ENCODE measurements at places on chromosomes 1 and 21. TPM values are rescaled to one million over a fixed set of nuclear protein-coding genes. Genes with fewer than 3 reads are reported as not detected.

DNA sequence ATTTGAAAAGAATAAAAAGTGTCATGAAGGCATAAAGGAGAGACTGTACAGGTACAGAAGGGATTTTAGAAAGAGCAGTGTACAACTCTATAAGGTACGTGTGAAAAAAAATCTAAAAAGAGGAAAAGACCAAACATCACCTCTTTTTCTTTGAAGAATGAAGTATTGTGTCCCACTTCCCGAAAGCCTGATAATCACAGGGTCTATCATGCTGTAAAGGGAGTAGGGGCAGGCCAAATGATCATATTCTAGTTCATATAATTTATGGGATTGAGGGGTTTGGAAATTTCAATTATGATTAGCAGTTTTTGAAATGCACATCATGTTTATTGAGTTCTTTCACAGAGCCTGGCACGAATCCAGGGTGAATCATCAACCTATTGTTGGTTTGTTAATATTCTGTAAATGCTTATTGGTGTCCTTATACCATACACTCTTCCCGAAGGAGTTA, 910 bp upstream of the RERE start:
- DNase-seq = no peak

DNA sequence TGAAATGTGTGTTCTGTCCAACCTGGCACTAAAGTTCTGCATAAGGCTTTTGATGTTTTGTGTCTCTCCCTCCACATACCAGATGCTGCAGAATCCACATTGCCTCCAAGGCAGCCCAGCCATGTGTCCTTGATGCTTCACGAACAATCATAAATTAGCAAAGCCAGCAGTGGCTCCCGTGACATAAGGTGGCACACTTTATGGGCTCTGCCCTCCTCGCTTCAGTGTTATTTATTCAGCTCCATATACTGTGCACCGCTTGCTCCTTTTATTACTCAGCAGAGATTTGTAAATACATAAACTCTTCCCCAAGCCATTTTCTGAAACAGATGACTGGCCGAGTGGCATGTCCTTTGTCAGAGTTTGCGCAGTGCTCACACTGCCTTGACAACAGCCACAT, 112.8 kb upstream of the SLC35F3 start:
- no peak for DNase-seq

The OSBPL9 gene
- 136 TPM for total RNA-seq

GRCh38 chr21:31558189-31558961, 101.1 kb upstream of the SOD1 start:
- DNase-seq = no peak

The RNU1-4 gene
- total RNA-seq = under 0.01 TPM

The KDM5B gene
- 37.6 TPM for total RNA-seq

GRCh38 chr1:60436186-60436585, 362.6 kb upstream of the C1orf87 start:
- no peak for DNase-seq

The HRNR gene
- total RNA-seq = not detected

DNA sequence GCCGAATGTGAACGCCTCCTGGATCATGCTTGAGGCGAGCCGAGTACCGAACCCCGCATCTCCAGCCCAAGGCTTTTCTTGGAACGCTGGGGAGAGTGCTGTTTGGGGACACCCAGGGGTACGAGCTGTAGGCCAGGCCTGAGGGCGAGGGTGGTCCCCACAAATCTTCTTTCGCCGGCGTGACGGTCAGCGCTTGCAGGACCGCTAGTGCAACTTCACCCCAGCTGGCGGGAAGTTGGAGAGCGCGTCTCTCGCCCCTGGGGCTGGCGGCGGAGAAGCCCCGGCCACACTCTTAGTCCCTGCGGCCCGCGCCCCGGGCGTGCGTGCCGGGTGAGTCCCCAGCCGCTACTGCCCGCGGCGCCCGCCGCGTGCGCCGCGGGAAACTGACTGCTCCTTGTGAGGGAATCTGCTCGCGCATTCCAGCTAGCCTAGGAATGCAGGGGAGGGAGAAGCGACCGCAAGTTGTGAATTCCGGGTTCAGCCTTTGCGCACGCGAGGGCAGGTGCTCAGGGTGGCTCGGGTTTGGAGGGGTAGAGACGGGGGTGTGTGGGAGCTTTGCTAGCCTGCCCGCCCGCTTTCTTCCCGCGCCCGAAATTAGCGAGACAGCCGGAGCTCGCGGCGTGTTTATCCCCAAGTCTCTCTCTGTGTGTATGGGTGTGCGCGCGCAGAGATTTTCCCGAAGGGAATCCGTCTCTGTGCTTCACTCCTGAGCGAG, 884 bp downstream of the LHX4 start:
- DNase-seq = no peak

The S100A7A gene
- total RNA-seq = not detected

DNA sequence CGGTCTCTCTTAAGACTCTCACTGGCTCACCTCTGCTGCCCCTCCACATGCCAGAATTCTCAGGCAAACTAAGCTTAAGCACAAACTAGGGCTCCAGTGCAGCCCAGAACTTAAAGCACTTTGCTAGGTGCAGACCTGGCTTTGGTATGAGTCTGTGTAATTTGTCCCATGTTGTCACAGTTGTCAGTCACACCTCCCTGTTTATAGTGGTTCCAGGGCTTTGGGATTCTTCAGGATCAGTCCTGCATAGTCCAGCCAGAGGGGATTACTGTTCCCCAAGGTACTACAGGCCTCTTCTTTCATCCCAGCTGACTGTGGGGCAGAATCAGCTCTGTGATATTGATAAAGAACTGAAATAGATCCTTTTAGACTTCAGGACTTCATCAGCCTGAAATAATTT, 105.0 kb upstream of the UBE2U start:
- no peak for DNase-seq

DNA sequence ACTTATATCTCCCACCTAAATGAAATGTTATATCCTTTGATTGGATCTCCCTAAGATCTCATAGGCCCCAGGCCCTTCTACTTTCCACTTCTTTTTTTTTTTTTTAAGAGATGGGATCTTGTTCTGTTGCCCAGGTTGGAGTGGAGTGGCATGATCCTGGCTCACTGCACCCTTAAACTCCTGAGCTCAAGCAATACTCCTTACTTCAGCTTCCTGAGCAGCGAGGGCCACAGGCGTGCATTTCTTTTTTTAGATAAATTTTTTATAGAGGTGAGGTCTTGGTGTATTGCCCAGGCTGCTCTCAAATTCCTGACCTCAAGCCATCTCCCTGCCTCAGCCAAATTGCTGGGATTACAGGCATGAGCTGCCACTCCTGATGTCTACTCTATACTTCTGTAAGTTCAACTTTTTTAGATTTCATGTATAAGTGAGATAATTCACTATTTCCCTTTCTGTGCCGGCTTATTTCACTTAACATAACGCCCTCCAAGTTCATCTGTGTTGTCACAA, 987.5 kb upstream of the NCAM2 start:
- DNase-seq = no peak

The RO60 gene
- total RNA-seq = 91.4 TPM

DNA sequence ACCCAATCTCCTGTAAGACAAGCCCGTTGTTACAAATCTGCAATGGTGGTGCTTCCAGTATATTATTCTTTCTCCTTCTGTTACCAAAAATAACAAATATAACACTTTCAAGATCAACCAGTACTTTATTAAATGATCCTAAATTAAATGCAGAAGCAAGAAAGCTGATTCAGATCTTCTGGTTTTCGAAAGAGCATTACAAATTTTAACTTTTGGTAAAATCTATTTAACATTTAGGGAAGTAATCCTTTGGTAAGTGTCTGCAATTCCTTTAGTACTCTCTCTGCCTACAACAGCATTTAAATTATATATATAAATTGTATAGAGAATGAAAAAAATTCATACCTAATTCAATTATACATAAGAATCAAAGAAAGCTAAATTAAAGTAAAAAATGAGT, 198.6 kb upstream of the HMCN1 start:
- DNase-seq = no peak

- no peak for DNase-seq
Measured at GRCh38 chr1:231194476-231194842, 32.6 kb downstream of the TRIM67 start.

DNA sequence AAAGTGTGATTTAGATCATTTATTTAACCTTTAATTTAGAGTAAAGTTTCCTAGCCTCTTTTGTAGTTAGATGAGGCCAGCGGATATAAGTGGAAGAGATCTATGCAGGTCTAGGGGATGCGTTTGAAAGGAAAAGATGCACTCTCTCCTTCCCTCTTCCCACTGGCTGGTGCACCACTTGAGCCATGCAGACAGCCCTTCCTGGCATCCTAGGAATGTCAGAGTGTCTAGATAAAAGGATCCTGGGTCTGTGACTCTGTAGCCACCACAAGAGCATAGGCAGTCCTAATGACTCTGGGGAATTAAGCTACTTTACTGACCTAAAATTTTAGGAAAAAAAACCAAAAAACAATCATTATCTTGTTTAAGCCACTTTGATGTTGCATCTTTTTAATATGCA, 16.0 kb upstream of the STUM start:
- no peak for DNase-seq

The HSPA13 gene
- total RNA-seq = 19.7 TPM

DNA sequence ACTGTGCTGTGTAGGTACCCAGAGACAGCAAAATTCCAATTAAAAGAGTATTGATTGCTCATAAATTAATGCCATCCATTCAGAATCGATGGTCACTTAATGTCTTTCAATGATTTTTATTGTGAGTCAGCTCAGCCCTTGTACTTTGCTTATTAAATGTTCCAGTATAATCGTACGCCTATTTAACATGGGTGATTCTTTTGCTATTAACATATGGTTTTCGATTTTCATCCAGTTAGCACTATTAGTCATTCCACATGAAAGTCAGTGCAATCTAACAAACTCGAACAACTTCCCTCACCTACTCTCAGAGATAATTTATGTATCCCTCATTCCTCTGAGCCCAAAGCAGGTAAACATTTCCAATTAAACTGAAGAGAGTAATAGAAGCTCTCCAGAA, 109.6 kb upstream of the APP start:
- DNase-seq = no peak

DNA sequence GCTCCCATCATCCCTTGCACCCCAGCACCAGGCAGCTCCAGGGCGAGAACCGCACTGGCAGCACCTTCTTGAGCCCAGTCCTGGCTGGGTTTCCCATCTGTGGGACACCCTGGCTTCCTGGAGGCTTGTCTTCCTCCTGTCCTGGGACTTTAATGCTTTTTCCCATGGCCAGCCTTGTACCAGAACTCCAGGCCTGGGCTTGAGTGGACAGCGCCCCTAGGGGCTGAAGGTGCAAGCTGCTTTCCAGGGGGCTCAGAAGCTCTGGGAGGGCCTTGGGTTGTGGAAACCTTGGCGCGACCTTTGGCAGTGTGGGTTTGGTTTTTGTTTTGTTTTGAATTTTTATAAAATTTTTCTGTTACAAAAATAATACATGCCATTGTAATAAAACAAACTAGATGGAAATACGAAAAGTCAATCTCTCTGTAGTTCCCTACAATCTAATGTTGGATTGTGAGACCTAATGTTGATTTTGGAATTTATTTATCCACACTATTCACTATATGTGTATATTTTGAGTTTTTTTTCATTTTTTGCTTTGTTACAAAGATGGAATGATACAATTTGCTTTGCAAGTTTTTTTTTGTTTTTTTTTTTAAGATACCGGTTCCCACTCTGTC, 33.8 kb upstream of the RPL11 start:
- DNase-seq = no peak

DNA sequence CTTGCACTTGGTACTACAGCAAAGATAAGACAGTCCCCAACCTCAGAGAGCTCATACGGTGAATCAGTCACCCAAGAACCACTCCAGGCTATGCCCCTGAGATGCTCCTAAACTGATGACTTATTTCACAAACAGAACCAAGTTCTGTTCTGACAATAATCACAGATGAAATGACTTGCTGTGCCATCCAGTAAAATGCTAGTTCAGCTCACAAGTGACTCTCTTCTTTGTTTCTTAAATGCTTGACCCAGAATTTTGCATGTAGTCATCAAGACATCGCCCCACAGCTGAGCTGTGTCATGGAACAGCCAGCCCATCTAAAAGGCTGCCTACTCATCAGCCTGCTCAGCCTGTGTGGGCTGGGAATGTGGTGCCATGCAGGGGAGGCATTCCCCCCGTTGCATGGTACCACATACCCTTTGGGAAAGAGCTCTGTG, 6.1 kb upstream of the SLC19A2 start:
- no peak for DNase-seq

DNA sequence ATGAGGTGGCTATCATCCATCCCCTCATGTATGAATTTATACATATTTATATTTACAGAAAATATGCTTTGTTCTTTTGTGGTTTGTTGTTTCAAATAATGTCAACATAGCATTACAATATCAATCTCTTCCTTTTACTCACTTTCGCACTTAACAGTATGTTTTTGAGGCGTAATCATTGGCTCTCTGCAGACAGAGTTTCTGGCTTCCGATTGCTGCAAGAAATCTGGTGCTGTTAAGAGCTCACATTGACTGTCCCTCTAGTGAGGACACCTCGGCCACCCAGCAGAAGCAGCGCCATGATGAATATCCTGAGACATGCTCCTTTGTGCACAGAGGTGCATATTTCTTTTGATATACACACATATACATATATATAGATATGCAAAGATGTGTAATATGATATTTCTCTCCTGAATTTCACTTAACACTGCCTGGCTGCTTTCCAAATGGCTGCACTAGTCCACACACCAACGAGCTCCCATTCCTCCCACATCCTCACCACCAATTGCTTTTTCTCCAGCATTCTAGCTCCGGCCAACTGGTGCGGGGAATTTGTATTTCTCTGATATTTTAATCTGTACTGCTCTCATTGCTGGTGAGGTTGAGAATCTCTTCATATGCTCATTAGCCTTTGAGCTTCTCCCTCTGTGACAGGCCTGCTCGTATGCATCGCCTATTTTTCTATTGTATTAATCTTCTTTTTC, 248.4 kb downstream of the SIPA1L2 start:
- DNase-seq = no peak

DNA sequence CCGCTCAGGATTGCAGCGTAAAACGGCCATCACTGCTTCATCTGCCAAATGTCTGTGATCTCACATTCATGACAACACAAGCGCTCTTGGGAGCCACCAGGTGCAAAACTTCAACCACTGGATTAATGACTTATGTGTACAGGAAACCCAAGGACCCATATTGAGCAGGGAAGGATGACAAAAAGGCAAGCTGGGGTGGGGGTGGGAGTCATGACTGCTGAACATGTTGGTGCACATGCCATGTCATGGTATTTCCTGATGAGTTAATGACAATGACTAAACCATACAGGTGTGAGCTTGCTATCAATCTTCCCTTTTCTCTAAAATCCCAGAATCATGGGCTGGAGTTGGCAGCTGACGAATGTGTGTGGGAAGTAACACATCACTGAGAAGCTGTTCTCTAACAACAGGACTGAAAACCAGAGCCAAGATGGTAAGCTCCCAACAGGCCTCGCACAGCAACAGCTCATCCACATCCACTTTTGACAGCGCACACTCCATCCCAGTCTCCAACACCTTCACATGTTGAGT, 3.1 kb upstream of the SH2D5 start:
- no peak for DNase-seq

- DNase-seq = peak; percentile 56
Measured at GRCh38 chr1:108692724-108693655, 880 bp downstream of the PRPF38B start.

The JAM2 gene
- 16.1 TPM for total RNA-seq

DNA sequence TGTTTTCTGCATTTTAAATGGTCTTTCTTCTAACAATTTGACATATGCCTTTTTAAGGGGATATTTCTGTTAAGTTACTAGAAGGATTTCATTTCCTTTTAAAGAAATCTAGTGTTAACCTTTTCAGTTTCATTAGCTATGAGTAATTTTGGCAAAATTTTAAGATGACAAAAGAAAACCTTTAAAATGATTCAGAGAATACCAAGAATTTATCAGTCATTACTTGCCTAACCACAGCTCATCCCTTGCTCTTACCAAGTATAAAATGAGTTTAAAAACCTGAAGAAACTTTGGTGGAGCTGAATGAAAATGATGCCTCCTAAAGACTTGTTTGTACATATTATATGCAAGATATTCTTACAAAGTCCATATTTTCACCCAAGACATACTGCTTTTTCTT, 101.7 kb downstream of the NEK7 start:
- DNase-seq = no peak

The SAMSN1 gene
- 11.4 TPM for total RNA-seq

Data from breast epithelium (tissue), 4 donors.